Choroid plexus epithelial cell (primary cell): ENCODE measurements at places on chromosomes 1 and 21.

- peak; percentile 48 for DNase-seq
Measured at GRCh38 chr1:225834417-225835329, 24.7 kb downstream of the EPHX1 start.

DNA sequence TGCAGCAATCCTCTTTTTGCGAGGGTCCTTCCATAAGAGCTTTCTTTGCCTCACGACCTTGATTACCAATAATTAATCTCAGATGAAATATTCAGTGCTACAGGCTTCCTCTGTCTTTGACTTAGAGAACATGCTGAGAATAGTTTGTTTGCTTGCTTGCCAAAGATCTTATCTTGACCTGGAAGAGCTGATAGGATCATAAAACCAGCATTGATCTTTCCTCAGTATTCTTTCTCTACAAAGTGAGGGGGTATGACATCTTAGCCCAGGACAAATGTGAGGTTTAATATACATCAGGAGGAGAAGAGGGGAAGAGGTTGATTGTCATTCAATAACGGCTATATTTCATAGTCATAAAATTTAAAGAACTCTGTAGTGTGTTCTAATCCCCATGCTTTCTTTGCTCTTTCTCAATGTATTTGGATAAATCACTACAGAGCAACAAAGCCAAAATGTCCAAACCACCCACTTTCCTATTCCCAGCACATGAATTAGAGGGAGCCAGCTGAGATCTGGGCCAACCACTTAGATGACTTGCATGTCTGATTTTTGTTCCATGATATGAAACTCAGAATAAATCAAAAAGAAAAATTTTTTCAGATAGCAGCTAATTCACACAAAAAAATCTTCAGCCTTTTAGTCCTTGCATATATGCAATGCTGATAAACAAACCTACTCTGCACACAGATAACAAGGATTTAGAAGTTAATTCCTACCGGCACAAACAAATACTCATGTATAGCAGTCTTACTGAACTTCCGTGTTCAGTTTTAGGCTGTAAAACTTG is 50.5 kb upstream of the IPO9 start:
- peak; percentile 50 for DNase-seq

DNA sequence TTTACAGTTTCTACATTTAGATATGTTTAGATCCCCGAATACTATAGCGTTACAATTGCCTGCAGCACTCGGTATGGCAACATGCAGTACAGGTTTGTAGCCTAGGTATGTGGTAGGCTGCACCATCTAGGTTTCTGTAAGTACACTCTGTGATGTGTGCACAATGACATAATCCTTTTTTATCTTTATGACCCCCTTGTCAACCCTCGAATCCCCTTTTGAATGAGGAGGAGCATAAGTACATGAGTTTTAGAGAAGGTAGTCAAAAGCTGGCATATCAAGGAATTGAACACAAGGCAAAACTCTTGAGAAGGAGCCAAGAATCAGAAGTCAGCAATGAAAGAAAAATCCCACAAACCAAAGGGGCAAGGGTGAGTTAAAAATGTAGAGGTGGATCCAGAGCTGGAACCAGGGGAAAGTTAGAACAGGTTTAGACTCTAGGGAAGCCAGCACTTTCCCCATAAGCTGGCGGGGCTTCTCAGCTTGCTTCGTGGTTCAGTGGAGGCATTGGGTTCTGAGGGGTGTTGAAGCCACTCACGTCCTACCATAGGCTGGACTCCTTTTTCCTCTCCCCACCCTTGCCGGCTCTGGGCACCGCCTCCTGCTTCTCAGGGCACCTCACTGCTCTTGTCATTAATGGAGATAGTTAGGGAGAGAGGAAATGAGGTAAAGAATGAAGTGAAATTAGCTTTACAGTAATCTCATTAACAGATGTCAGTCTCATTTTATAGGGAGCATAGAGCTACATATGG is 31.3 kb downstream of the OLFML3 start:
- no peak for DNase-seq

DNA sequence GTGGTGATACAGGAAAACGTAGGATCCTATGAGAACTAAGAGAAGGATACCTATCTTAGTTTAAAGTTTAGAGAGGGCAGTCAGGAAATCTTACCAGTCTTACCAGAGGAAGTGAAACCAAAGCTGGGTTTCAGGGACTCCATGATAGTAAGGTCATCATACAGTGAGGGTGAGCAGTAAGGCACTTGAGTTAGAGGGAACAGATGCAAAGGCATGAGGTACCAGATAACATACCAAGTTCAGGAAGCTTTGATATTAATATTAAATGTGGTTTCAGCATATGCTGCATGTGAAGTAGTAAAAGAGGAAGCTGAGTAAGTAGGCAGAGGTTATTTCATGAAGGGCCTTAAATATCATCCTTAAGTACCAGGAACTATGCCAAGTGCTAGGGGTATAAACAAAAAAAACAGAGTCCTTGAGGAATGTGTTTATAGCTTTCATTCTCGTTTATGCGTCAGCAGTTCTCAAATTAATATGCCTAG is 16.9 kb downstream of the ATG4C start:
- peak; percentile 12 for DNase-seq

GRCh38 chr1:32334274-32334861 is 1.7 kb downstream of the MARCKSL1 start:
- no peak for DNase-seq

GRCh38 chr1:214923278-214923915 is 159.1 kb upstream of the KCNK2 start:
- DNase-seq = no peak

- peak; percentile 91 for DNase-seq
Measured at GRCh38 chr1:227192163-227192562, 126.1 kb downstream of the CDC42BPA start.

DNA sequence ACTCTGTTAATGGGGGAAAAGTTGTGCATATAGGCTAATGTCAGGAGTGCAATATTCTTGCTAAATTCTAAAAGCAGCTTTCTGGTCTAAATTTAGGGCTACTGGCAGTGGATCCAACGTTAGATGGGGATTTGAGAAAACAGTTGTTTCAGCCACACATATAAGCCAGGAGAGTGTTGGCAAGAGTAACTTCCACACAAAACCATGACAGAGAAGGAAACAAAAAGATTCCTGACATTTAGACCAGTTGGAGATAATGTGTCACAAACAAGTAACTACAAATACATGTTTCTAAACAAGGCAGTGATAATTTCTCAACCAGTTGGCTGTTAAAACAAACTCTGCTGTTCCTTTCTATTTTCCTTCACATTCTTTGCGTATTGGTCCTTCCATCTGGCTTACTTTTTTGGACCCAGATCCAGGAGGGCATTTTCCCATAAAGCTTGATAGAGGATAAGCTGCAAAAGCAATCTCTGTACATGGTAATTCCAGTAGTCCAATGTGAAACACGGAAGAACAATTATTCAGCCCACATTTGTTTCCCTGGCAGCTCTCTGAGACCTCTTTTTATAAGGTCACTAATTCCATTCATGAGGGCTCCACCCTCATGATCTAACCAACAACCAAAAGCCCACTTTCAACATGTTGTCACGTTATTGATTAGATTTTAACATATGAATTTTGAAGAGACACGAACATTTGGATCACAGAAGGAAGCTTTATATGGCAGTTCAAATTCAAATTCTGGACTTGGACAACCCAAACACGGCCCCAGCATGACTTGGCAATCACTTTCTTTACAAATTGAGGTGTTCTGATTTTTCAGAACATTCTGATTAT is 1888.6 kb downstream of the MRPL39 start:
- DNase-seq = no peak
